ENCODE measurements at places on chromosomes 16 and 17.

- no peak for DNase-seq
These were observed 6.8 kb downstream of the PCTP start for GRCh38 chr17:55757659-55758058.

- no peak for DNase-seq
These were observed 187.4 kb upstream of the CACNG5 start for GRCh38 chr17:66647391-66647983.

DNA sequence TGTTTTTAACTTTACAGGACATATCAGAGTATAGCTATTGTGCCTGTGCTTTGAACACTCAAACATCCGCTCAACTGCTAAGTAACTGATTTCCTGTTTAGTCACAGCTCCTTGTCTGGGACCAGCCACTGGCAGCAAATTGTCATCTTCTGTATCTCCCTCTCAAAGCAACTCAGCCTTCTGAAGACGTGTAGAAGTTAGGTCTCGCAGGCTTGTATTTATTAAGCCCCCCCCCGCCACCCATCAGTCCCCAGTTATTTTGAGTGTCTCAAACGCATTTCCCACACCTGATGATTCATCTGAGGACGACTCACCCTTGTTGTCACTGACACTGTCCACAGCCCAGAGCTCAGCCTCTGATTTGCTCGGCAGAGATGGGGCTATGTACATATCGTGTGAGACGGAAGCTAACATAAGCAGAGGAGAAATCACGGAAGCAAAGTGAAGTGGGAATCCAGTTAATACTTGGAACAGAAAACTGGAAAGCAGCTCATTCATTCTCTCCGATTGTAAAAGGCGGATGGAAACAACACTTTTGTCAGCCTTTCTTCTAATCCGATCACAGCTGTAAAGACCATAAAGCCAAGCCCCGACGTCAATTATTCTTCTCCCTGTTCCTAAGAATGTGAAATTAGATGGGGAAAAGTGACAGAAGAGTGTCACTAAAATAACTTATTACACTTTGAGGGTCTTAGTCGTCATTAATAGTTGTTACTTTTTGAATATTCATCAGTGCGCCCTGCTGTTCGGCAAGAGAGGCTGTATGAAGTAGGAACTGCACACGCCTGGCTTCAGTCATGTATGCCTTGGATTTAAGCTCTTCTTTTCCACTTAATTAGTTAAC is 64.2 kb downstream of the PITPNC1 start:
- peak; percentile 70 for DNase-seq

DNA sequence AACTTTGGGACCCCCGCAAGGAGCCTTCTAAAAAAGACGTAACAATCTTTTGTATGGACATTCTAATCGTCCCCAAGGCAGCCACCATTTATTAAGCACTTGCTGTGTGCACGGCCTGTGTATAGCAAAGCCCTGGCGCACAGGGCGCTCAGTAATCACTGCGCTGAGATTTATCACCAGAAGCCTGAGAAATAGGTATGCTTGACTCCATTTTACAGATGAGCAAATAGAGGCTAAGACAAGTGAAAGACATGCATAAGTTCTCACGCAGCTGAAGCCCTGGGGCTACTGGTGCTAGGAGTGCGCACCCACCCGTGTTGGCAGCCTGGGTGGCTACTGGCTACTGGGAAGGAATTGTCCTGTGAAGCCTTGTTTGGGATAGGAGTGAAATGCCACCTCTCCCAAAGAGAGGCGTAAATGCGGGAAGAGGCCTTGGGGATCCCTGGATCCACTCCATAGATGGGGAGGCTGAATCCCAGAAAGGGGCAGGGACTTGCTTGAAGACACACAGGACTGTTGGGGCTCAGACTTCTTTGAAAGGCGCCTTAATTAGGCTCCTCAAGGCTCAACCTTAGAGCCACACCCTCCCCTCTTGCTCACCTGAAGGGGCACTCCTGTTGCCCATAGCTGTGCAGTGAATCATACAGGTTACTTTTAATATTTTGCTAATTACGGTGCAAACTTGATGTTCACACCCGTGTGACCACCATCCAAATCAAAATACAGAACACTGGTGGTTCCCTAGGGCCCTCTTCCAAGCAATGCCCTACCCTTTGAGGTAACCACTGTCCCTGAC is 634 bp upstream of the NATD1 start:
- DNase-seq = no peak

- DNase-seq = peak; percentile 74
These were observed 38.6 kb upstream of the SLFN13 start for GRCh38 chr17:35486920-35487732.

GRCh38 chr17:70752966-70753467 is 583.7 kb downstream of the KCNJ2 start:
- DNase-seq = no peak

DNA sequence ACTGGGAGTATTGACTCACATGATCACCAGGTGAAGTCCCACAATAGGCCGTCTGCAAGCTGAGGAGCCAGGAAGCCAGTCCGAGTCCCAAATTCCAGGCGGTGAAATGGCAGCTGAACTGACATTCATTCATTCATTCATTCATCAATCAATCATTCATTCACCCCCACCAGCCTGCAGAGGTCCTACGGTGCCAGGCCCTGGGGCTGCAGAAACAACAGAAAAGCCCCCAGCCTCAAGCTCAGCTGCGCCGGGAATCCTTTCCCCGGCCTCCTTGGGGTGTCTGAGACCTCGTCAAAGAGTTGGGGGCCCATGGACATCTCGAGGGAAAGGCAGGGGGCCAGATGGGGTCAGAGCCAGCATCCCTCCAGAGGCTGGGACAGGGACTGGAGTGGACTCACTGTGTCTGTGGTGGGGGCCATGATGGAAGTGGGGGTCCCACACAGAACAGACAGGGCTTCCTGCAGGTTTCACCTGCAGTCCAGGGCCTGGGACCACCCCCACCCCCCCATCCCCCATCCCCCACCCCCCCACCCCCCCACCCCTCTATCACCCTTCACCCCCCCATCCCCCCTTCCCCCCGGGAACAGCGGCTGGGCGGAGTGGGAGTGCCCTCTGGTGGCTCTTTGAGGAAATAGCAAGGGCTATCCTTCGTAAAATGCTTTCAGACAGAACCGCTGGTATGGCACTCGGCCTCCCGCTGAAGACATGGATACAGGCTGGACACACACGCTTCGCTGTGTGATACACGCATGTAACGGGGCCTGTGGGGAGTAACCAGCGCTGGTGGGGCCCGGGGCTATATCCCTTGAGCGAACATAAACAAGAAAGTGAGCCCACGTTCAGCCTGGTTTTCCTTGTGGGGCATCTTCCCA is 8.5 kb upstream of the ZC3H18 start:
- peak; percentile 51 for DNase-seq

DNA sequence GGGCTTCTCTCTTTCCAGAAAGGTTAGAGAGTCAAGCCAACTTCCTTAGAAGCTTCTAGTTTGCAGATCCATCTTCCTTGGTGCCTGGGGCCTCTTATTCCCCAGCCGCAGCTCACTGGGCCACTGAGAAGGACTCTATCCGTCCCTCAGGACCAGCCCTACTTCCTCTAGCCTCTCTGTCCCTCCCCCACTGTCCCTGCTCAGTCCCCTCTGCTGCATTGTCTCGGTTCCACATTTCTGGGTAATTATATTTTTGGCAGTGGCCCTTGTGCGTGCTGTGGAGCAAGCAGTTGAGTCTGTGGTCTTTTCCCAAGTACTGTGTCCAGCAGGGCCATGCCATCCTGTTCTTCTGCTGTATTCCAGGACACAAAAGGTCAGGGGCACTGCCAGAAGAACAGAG is 17.8 kb downstream of the IRX3 start:
- DNase-seq = no peak

- DNase-seq = no peak
These were observed at the start of gene USP6 for GRCh38 chr17:5115673-5116651. TSS of gene USP6 (plus strand) at chr17:5116032. CDS start at chr17:5130368, 14,336 bp downstream.

DNA sequence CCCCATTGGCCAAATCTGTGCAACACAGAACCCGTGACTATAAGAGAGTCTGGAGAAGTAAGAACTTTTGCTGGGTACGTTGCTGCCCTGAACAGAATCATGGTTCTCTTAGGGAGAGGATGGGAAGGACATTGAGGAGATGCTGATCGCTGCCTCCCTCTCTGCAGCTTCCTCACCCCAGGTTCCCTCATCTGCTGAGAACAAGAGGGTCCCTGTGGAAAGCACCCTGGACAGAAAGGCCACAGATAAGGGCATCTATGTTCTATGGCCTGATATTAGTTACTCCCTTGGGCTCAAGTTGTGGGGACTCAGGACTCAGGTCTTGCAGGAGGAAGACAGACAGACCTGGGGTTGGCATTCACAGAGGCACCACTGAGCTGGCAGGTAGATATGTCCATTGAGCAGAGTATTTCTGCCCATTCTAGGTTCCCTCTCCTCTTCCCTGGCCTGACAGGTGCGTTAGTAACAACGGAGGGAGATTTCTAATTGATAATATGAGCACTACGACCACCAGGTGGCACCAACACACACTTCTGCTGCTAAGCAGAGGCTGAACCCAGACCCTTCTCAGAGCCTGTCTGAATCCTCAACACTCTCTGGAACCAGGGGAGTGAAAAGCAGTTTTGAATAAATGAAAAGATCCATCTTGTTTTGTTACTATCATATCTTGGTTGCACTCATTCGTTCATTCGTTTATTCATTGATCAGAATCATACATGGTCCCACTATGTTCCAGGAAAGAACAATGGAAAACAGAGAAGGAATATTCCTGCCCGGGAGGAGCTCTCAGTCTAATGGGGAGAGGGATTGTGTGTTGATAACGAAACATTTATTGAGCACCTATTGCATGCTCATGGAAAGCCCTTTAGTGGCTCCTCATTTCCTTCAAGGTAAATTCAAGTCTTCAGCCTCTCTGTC is 56.4 kb downstream of the SLC6A2 start:
- DNase-seq = no peak

- peak; percentile 48 for DNase-seq
These were observed 8.1 kb upstream of the CPNE2 start for GRCh38 chr16:57084257-57084770.

DNA sequence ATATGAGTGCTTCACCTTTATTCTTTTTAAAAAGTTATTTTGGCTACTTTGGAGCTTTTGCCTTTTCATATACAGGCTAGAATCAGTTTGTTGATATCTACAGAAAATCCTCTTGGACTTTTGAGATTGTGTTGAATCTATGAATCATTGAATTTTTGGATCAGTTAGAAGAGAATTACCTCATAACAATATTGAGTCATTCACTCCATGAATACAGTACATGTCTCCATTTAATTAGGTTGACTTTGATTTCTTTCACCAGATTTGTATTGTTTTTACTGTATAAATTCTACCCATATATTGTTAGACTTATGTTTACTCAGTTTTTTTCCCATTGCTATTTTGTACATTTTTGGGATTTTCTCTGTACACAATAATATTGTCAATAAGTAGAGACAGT is 54.4 kb downstream of the TAOK1 start:
- DNase-seq = no peak

DNA sequence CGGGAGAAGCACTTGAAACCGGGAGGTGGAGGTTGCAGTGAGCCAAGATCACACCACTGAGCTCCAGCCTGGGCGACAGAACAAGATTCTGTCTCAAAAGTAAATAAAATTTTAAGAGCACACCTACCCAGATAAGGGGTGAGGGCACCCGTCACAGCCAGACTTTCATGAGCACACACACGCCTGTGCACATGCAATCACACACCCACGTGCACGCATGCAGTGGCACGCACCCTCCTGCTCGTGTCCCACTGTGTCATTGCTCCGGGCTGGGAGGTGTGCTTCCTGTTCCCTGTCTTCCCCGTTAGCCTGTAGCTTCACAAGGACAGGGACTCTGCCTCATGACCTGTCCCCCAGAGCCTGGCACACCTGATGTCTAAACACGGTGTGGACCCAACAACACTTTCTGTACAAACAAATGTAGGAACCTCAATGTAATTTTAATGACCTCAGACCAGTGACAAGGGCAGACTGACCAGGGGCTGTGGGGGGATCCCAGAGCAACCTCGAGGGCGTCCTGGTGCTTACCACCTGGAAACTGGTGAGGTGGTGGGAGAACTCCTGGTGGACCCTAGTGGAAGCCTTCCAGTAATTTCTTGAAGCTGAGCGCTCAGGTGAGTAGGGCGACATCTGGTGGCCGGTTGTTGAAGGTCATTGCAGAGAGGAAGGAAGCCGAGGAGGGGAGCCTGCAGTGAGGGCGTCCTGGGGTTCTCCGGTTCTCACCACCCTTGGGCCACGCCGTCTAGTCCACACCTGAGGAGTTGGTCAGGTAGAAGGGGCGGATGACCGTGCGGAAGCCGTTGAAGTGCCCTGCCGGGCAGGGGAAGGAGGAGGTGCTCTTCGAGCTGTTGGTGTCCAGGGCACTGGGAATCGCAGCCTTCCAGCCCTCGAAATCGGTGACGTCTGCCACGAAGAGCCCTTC is 8.6 kb downstream of the LGALS3BP start:
- peak; percentile 56 for DNase-seq

GRCh38 chr17:79019632-79020584 is 4.1 kb upstream of the C1QTNF1 start:
- no peak for DNase-seq

- no peak for DNase-seq
These were observed 1570.0 kb upstream of the GOT2 start for GRCh38 chr16:60304066-60304465.

- DNase-seq = peak; percentile 35
These were observed at the start of gene FZD2 for GRCh38 chr17:44556832-44557606. TSS of gene FZD2 (plus strand) at chr17:44557484. CDS start at chr17:44557689, 205 bp downstream.

DNA sequence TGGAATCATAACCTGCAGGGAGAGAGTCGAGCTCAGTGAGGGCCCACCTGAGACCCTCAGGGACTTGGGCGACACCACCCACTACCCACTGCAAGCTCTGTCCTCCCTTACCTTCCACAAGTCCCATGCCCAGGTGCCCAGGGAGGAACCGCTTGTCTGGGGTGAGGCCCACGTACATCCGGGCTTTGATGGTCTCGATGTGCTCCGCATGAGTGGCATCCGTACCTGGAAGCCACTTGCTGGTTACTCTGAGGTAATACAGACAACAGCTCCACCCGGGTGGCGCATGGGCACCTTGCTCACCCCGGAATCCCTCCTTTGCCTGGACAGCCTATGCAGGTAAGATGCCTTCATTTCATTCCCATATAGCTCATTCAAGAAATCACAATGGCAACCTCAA is 24.8 kb downstream of the MIEF2 start:
- no peak for DNase-seq

DNA sequence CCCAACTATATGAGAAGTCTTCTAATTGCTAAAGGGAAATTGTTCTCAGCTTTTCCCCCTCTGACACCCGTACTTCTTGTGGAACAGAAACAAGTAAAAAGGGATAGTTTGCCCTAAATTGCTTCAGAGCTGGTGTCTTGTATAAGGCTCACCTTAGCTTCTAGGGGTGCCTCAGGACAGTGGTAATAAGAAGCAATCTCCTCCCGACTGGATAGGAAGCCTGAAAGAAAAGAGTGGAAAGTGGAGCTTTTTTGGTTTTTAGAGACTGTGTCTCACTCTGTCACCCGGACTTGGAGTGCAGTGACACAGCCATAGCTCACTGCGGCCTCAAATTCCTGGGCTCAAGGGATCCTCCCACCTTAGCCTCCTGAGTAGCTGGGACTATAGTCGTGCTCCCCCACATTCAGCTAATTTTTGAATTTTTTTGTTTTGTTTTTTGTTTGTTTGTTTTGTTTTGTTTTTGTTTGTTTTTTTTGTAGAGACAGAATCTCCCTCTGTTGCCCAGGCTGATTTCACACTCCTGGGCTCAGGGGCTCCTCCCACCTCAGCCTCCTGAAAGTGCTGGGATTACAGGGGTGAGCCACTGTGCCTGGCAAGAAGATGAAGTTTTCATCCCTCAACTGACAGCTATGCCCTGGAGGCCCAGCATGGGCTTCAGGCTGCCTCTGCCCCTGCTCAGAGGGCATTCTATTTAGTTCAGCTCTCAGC is 3.4 kb downstream of the TAT start:
- DNase-seq = no peak

All from stimulated activated CD8-positive, alpha-beta memory T cell treated with anti-CD3 and anti-CD28 coated beads, Interleukin-7, amount 100 ng/mL, for 4 hours (primary cell).